ENCODE measurements at places on chromosomes 5 and 9. TPM values are rescaled to one million over a fixed set of nuclear protein-coding genes. Genes with fewer than 3 reads are reported as not detected.

GRCh38 chr5:71632168-71632567, 45.0 kb downstream of the MCCC2 start:
- DNase-seq, result no peak

CCNO gene
- not detected for total RNA-seq

GRCh38 chr9:112532427-112532826, 45.8 kb downstream of the KIAA1958 start:
- peak; percentile 10 for DNase-seq

DNA sequence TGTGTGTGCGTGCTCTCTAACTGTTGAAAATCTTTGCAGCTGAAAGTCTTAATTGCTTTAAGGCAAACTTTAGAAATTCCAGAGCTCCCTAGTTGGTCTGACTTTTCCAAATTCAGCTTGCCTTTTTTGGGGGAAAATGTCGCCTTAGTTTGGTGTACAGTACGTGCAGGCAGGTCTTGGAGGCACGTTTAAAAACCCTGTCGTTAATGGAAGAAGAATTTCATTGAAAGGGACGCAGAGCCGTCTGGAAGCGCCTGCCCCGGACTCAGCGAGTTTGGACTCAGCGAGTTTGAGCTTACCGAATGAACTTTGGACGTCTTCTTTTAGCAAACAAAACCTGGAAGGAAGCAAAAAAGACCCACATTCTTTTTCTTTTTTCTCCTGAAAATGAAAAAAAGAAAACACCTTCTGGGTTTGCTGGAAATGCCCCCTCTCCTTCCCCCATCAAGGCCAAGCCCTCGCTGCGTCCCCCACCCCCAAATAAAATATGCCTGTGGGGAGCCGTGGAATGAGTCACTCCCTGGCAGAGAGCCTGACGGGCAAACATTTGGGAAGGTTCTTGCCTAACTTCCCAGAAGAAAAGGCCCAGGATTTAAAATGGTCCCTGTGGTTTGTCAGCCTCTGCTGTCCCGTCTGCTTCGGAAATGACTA, 1.5 kb downstream of the NEK6 start:
- no peak for DNase-seq
